ENCODE measurements at places on chromosomes 2 and 18.

GRCh38 chr2:36376319-36376765, 20.8 kb downstream of the CRIM1 start:
- no peak for DNase-seq

- DNase-seq, result no peak
These were observed 2.1 kb upstream of the SLC30A3 start for GRCh38 chr2:27264753-27265535.

- no peak for DNase-seq
These were observed 74.0 kb downstream of the CMPK2 start for GRCh38 chr2:6791682-6792081.

- no peak for DNase-seq
These were observed 112.2 kb downstream of the SRBD1 start for GRCh38 chr2:45498661-45499550.

DNA sequence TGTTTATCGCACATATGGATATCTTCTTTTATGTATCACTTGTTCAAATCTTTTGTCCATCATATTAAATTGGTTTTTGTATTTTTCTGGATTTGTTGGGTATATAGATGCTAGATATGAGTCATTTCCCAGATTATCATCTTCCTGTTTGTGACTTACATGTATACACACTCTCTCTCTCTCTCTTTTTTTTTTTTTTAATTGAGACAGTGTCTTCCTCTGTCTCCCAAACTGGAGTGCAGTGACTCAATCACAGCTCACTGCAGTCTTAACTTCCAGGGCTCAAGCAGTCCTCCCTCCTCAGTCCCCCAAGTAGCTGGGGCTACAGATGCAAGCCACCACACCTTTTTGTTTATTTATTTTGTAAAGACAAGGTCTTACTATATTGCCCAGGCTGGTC, 43.8 kb downstream of the XIRP2 start:
- DNase-seq, result no peak

GRCh38 chr2:27053321-27053720, 1.9 kb downstream of the AGBL5 start:
- DNase-seq, result no peak
